ENCODE measurements at places on chromosomes 7 and 10.
A peak's percentile ranks its signal among the peaks of the same experiment; 100 is the strongest.

- DNase-seq = no peak
These were observed 330.8 kb downstream of the PCDH15 start for GRCh38 chr10:54470324-54470631.

DNA sequence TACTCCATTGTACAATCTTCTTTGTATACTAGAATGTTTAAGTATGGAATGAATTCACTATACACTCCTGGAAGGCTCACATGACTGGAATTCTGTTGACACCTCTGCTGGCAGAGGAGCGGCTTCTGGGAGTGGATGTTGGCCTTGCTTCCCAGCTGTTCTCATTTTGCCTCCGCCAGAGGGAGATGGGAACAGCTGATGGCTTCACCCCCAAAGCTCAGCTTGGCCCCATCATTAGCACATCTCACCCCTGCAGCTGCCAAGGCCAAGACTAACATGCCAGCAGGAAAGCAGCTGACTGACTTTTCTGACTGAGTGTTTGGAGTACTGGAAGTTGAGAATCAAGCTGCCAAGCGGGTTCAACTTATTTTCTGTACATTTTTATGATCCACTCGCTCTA lies 15.1 kb downstream of the ADAM12 start:
- no peak for DNase-seq

- DNase-seq = peak; percentile 55
These were observed 41.3 kb upstream of the ARL4A start for GRCh38 chr7:12646139-12646538.

DNA sequence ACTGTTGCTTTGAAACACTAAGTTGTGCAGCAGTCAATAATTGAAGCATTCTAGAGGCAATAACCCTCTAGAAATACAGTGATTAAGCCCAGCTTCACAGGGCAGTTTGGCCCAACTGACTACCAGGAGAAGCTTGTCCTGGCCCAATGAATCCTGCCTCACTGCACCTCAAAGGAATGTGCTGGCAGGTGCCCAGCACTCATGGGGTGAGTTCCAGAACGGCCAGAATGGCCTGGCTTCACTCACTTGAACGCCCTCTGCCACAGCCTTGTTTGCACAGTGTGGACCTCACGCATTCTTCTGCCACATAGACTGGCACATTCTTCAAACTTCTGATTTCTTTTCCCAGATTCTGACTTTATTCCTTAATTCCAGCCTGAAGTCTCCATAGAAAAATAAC lies 6.6 kb upstream of the ITIH2 start:
- no peak for DNase-seq

DNA sequence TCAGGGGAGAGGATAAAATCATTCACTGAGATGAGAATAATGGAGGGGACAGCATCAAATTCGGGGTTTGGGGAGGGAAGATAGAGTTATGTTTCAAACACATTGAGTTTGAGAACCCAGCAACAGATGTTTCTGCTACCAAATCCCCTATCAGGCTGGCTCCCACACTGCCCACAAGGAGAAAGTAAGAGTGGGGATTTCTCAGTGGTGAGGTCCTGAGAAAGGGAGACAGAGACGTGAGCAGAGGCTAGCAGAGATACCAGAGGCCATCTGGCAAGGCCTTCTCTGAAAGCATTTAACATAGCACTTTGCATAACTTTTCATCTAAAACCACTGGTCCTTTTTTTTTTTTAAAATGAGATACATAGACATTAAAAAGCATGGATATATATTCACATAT lies 7.8 kb upstream of the SLF2 start:
- no peak for DNase-seq

DNA sequence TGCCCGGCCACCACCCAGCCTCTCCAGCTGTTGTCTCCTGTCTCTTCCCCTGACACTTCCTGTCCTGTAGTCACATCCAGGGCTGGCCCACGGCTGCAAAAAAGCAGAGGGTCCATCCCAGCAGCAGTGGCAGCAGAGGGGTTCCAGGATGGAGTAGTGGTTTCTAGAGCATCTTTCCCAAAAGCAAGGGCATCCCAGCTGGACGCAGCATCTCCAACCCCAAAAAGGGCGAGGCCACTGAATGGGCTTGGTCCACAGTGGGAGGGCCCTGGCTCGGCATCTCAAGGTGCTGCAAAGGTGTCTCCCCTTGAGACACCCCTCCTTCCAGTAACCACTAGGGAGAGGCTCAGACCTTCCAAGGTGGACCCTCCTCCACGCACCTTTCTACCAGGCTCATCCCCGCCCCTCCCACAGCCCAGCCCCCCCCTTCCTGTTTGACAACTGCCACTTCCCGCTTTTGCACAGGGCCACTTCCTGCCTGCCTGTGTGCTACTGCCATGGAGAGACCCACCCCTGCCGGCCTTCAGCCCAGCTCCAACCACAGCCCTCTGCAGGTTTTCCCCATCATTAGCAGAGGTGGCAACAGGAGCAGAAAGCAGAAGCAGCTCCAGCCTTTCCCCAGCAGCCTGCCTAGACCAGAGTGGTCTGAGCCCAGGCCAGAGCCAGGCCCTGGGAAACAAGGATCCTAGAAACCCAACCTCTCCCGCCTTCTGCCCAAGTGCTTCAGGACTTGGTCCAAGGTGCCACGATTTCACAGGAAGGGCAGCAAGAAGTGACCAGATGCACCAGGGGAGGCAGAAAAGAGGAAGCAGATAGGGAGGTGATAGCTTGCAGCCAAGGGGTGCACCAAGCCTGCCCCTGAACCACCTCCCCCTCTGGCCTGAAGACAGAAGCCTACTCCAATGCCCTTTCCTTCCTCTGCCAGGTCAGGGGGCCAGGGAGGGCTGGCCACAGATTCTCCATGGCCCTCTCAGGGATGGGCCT lies 8.6 kb downstream of the CAMK2G start:
- no peak for DNase-seq

GRCh38 chr10:89134963-89135362 lies 72.2 kb downstream of the CH25H start:
- no peak for DNase-seq

DNA sequence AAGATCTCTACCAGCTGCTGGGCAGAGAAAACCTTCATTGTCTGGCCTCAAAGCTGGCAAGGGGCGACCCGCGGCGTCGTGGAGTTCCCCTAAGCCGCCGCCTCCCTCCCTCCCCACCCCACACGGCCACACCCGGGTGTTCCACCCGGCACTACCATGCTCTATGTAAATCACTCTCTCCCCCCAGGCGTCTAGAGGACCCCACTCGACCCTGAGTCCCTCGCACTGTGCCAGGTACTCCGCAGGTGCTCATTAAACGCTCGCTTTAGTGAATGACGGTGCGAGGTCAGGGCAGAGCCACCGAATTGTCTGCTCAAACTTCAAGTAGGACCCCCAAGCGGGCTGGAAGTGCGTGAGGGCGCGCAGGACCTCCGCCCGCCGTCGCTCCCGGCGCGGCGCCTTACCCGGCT lies 628 bp downstream of the PARP12 start:
- DNase-seq = no peak

Measured in HFFc6 (cell line).